ENCODE measurements at places on chromosomes 2 and 18.

GRCh38 chr2:162328424-162329157 is 10.1 kb upstream of the IFIH1 start:
- H3K4me1 ChIP-seq = no peaks in the 10 kb centered on the region
- no peaks in the 10 kb centered on the region for H3K27me3 ChIP-seq
- no peak overlapping the region for H3K27ac ChIP-seq
- no peaks in the 10 kb centered on the region for H3K36me3 ChIP-seq

GRCh38 chr18:50298443-50299284 is 11.2 kb upstream of the CXXC1 start:
- peak overlapping the region; percentile 32 for H3K4me3 ChIP-seq
- no peak for DNase-seq

- H3K36me3 ChIP-seq = no peaks in the 10 kb centered on the region
- no peak for DNase-seq
- no peak overlapping the region for H3K27ac ChIP-seq
- no peak overlapping the region for H3K4me3 ChIP-seq
- no peaks in the 10 kb centered on the region for H3K4me1 ChIP-seq
Observed at GRCh38 chr2:9053534-9053931, 50.0 kb upstream of the MBOAT2 start.

- no peaks in the 10 kb centered on the region for H3K27me3 ChIP-seq
- no peak overlapping the region for H3K4me3 ChIP-seq
- H3K36me3 ChIP-seq = peaks cover 20% of the 10 kb centered on the region
- H3K27ac ChIP-seq = no peak overlapping the region
Observed at GRCh38 chr18:58609536-58609993, 19.3 kb downstream of the ALPK2 start.

DNA sequence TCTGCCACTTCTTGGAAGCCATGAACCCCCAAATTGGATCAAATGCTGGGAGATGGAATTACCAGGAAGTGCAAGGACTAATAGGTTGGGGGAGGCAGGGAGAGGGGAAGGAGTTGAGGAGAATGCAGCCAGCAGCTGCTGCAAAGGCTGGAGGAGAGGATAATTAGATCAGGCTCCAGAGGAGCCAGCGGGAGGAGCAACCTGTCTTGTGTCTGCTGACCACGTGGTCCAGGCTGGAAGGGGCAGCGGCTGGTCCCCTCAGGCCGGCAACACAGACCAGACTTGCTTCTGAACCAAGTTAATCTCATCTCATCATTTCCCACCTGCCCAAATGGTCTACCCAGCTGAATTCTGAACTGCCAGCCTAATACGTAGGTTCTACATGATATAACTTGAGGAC is 68.3 kb downstream of the MRO start:
- H3K36me3 ChIP-seq = no peaks in the 10 kb centered on the region
- DNase-seq = peak; percentile 30
- no peaks in the 10 kb centered on the region for H3K4me1 ChIP-seq
- no peak overlapping the region for H3K4me3 ChIP-seq

Measured in right atrium auricular region (tissue), 2 donors.